ENCODE measurements at places on chromosomes 5 and 9. TPM values are rescaled to one million over a fixed set of nuclear protein-coding genes. Genes with fewer than 3 reads are reported as not detected.

GRCh38 chr9:34158362-34158869, 20.4 kb upstream of the UBAP1 start:
- peak; percentile 88 for ATAC-seq

Gene NIPAL4
- total RNA-seq, result 31.2 TPM

- ATAC-seq, result no peak
Measured at GRCh38 chr5:60916646-60917045, 28.2 kb downstream of the ERCC8 start.

GRCh38 chr5:42877431-42877830, 65.7 kb upstream of the SELENOP start:
- ATAC-seq, result no peak

Gene ZNF483
- total RNA-seq, result 0.36 TPM

- ATAC-seq, result no peak
Measured at GRCh38 chr9:37550781-37551180, 25.4 kb downstream of the FBXO10 start.

DNA sequence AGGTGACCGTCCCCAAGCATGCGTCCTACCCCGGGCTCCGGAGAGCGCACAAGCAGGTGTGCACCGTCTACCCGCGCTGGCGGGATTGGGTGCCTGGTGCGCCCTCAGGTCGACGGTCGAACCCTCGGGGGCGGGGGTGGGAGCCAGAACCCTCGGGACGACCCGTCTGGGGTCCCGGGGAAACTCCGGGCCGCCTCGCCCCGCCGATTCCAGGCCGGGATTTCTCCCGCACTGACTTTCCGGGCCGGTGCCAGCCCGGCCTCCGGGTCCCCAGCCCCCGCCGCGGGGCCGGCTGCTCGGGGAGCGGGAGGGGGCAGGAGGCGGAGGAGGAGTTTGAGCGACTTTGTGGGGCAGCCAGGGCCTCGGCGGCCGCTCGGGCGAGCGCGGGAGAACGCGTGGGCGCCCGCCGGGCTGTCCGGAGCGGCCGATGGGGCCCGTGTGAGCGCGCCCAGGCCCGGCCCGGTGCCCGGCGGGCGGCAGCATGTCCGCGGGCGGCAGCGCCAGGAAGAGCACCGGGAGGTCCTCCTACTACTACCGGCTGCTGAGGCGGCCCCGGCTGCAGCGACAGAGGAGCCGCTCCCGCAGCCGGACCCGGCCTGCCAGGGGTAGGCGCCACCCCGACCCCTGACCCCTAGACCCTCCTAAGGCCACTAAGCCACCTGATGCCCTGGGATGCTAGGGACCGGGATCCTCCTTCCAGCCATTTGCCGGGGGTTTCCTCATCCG, at the start of gene DAB2IP:
TSS of gene DAB2IP (plus strand) at position 340 of the 726 bp plus-strand sequence. CDS start at position 482, 142 bp downstream.
- ATAC-seq, result peak; percentile 45

GRCh38 chr9:4243113-4243512, 56.8 kb downstream of the GLIS3 start:
- ATAC-seq, result peak; percentile 60

DNA sequence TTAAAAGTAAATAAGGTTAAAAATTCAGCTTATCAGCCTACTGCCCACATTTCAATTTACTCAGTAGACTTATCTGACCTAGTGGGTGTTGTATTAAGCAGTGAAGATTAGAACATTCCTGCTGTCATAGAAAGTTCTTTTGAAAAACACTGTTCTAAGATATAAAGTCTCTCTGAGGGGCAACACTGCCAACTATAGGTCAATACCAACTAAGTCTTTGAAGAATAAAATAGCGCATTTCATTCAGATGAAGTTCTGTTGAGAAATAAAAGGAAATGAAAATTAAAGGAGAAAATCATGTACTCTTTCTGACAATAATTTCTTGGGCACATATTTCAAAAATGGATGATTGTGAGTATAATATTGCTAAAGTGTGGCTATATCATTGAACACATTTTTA, 86.8 kb downstream of the PTPRD start:
- no peak for ATAC-seq

- no peak for ATAC-seq
Measured at GRCh38 chr5:87411586-87411972, 1.2 kb downstream of the CCNH start.

- peak; percentile 25 for ATAC-seq
Measured at GRCh38 chr9:136944212-136944518, 373 bp downstream of the FBXW5 start.

DNA sequence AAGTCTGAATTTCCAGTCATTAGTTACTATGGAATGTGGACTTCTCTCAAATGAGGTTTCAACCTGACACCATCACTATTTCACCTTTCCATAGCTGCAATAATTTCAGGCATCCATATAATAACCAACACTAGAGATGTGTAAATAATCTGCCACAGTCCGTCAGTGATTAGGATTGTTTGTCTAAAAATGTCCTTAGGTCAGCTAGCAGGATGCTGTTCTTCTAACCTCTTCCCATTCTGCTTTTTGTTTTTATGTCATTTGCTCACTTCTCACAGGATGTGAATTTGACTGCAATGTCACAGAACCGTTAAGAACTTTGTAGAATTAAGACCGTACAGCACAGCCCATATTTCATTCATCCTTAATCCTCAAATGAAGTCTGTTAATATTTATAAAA, 166.4 kb upstream of the RASA1 start:
- no peak for ATAC-seq

DNA sequence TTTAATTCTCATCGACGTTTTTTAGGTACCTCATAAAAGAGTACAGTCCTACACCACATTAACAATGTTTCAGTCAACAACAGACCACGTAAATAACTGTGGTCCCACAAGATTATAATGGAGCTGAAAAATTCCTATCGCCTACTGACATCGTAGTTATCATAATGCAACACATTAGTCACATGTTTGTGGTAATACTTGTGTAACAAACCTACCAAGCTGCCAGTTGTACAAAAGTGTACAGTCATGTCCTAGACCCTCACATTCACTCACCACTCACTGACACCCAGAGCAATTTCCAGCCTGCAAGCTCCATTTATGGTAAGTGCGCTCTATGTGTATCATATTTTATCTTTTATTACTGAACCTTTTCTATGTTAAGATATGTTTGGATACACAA, 16.8 kb downstream of the GNAQ start:
- ATAC-seq, result no peak

DNA sequence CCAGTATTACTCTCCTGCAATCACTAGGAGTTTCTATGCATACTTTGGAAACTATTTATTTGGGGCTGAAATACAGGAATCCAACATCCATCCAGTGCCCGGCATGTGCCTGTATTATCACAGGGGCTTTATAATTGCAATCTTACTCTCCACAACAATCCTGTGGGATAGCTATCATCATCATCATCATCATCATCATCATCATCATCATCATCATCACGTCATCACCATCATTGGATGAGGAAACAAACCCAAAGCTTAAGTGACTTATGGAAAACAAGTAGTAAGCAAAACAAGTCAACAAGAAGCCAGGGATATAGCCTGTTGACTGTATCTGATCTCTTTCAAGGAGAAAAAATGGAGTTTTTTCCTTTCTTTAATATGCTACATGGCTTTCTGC, 47.8 kb upstream of the FYB1 start:
- ATAC-seq, result no peak

Gene FOXD4
- total RNA-seq, result 0.28 TPM

- peak; percentile 13 for ATAC-seq
Measured at GRCh38 chr5:35308421-35308820, 78.1 kb upstream of the PRLR start.

- no peak for ATAC-seq
Measured at GRCh38 chr9:121696930-121697329, 45.5 kb downstream of the DAB2IP start.
